EH (cell line): ENCODE measurements at places on chromosomes 1 and 21.
A peak's percentile ranks its signal among the peaks of the same experiment; 100 is the strongest.

DNA sequence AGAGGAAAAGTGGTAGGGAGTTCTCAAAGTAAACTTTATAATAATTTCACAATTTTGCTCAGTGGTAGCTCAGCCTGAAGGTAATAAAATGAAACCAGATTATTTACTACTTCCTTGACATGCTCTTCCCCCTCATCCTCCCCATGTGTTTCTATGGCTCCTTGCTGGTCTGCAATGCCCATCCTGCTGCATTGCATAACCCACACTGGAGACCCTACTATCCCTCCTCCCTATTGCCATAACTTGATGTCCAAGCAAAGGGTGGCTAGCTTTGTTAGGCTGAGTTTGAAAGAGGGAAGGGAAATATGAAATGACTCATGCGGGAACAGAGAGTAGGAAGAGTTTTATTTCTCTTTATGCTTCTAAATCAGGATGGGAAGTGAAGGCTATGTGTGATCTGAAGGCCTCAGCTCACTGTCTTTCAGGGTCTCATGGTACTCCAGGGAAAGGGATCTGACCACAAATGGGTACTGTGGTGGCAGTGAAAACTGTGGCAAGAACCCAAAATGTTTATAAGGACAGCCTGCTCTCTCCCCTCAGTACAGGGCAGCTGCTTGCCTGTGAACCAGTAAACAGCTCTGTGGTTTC is 36.4 kb upstream of the HSD17B7 start:
- DNase-seq = peak; percentile 77

- no peak for DNase-seq
These were observed 510.3 kb upstream of the TMPRSS15 start for GRCh38 chr21:18913914-18914313.

GRCh38 chr1:87135329-87135712 is 193.4 kb upstream of the LMO4 start:
- no peak for DNase-seq

- DNase-seq = no peak
These were observed 1.7 kb downstream of the ATP1B1 start for GRCh38 chr1:169108223-169108622.

DNA sequence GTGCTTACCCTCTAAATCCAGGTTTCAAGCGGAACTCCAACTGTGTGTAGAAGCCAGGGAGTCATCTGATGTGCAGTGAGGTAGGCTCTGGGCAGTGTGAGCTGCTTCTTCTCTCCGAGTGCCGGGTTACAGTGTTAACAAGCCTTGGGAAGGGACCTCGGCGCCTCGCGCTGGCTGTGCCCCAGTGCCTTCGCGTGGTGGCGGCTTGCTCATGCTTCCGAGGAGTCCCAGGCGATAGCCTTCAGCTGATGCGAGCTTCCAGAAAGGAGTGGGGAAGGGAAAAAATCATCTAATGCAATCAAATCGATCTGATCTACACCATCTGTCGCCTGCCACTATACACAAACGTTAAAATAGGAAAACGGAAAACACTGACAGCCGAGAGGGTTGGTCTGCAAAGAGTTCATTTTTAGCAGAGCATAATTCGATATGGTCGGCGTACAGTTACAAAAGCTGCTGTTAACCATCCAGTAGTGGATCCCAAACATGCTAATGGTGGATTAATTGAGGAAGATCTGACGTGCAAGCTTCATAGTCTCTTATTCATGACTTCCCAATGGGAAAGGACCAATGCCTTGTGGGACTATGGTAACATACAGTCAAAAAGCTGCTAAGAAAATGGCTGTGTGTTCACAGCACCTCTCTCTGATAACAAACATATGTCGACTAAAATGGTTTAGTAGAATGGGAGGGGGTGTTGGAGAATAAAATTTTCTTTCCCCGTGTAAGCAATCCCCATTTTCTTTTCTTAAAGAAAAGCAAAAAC is 128.7 kb upstream of the DPYD start:
- DNase-seq = peak; percentile 59

GRCh38 chr1:11568687-11569086 is 85.5 kb downstream of the FBXO2 start:
- DNase-seq = no peak

GRCh38 chr1:14282707-14283106 is 315.8 kb upstream of the KAZN start:
- DNase-seq = no peak
